ENCODE measurements at places on chromosomes 7 and 10.

GRCh38 chr10:20814116-20814515 is 83.0 kb downstream of the NEBL start:
- DNase-seq, result no peak
- H3K4me1 ChIP-seq, result no peaks in the 10 kb centered on the region
- no peak overlapping the region for H3K27ac ChIP-seq

DNA sequence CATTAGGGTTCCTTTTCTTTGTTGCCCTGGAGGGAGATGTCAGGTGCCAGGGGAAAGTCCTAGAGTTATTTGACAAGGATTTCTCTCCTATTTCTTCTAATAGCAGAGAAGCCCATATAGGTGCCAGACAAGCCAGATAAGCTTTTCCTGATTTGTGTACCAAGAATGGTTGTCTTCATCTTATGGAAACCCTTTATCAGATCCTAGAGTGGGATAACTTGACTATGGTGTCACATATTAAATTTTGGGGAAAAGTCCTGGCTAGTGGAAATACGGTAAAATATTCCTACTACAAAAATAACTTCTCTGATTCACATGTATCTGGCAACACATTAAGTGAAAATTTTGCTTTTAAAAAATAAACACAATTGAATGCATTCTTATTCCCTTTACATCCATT is 1.2 kb downstream of the OR2A12 start:
- no peak for DNase-seq
- H3K4me1 ChIP-seq, result no peaks in the 10 kb centered on the region
- H3K36me3 ChIP-seq, result no peaks in the 10 kb centered on the region
- H3K27me3 ChIP-seq, result peaks cover 6% of the 10 kb centered on the region
- H3K27ac ChIP-seq, result no peak overlapping the region
- no peak overlapping the region for H3K4me3 ChIP-seq

DNA sequence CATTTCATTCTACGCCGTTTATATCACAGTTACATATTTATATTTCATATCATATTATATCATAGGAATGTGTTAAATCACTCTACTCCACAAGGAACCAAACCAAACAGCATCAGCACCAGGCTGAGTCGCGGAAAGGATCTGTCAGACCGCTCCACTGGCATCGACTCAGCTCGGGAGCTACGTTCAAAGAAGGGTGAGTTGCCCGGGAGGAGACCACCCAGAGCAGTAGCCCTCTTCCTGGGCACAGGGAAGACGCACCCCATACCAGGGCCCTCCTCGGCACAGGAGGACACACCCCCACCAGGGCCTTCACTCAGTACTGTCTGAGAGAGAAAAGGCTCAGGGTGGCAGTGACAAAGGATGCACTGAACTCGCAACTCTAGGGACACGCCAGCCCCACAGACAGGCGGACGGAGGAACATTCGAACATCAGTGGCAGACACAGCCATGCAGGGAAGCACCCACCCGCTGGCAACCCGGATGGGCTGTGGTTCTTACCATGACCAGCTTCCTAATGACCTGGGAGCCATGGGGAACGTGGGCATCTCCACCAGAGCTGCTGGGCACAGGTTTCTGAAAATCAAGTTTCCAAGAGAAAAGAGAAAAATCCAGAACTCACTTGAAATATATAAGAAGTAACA is 28.7 kb downstream of the PITRM1 start:
- H3K27me3 ChIP-seq, result no peaks in the 10 kb centered on the region
- H3K36me3 ChIP-seq, result peaks cover 49% of the 10 kb centered on the region
- no peak overlapping the region for H3K27ac ChIP-seq
- H3K4me1 ChIP-seq, result no peaks in the 10 kb centered on the region
- H3K4me3 ChIP-seq, result no peak overlapping the region

DNA sequence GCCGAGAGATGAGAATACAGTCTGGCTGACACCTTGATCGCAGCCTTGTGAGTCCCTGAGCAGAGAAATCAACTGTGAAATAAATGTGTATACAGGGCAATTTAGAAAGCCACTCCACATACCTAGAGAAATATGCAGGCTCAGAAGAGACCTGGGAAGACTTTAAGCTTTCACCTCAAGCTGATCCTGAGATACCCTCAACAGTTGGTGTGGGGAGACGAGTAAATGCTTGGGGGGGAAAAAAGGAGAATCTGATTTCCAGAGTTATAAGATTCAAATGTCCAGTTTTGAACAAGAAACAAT is 123.5 kb downstream of the SMURF1 start:
- H3K27me3 ChIP-seq, result no peaks in the 10 kb centered on the region
- no peak overlapping the region for H3K27ac ChIP-seq
- peaks cover 13% of the 10 kb centered on the region for H3K36me3 ChIP-seq
- H3K4me1 ChIP-seq, result no peaks in the 10 kb centered on the region

DNA sequence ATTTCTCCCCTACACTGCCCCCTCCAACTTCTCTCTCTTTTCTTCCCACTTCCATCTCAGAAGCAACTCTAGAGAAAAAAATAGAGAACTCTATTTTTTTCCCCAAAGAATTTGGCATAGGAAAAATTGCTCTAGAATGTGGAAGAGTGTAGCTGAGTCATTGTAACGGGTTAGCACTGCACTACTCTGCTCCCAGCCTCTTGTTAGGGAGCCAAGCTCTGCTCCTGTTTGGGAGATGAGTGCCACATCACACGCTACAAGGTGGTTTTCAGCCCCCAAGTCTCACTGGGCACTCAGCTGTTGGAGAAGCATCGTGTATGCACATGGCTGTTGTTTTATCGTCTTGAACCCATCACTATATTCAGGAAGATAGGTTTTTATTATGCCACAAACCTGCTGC is 136.4 kb downstream of the BMPER start:
- H3K4me3 ChIP-seq, result no peak overlapping the region
- no peaks in the 10 kb centered on the region for H3K27me3 ChIP-seq
- H3K27ac ChIP-seq, result no peak overlapping the region
- no peaks in the 10 kb centered on the region for H3K4me1 ChIP-seq

DNA sequence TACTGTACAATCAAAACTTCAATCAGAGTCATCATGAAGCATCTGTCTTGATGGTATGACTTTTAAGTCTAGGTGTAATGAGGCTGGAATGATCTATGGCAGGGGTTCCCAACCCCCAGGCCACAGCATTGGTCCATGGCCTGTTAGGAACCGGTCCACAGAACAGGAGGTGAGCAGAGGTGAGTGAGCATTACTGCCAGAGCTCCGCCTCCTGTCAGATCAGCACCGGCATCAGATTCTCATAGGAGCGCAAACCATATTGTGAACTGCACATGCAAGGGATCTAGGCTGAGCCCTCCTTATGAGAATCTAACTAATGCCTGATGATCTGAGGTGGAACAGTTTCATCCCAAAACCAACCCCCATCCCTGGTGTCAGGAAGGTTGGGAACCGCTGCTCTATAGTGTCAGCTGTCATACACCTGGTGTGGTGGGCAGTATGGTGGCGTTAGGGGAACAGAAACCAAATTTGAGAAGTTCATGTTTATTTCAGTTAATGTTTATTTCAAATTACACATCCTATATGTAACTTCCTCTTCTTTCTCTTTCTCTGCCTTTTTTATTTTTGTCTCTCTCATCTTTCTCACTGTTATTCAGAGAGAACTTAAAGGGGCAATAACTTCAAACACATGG is 432.6 kb downstream of the TNS3 start:
- H3K36me3 ChIP-seq, result no peaks in the 10 kb centered on the region
- H3K4me1 ChIP-seq, result no peaks in the 10 kb centered on the region
- H3K27ac ChIP-seq, result no peak overlapping the region
- H3K4me3 ChIP-seq, result no peak overlapping the region
- no peak for DNase-seq
- no peaks in the 10 kb centered on the region for H3K27me3 ChIP-seq

- no peak overlapping the region for H3K4me3 ChIP-seq
- H3K27me3 ChIP-seq, result peaks cover 20% of the 10 kb centered on the region
- peaks cover 21% of the 10 kb centered on the region for H3K4me1 ChIP-seq
Measured at GRCh38 chr10:101011517-101012423, 12.2 kb downstream of the LZTS2 start.

- H3K27me3 ChIP-seq, result no peaks in the 10 kb centered on the region
- DNase-seq, result no peak
- H3K27ac ChIP-seq, result no peak overlapping the region
- H3K4me3 ChIP-seq, result no peak overlapping the region
Measured at GRCh38 chr10:37812290-37812689, 45.1 kb downstream of the ZNF248 start.

GRCh38 chr7:5429253-5429856 is 5.7 kb upstream of the TNRC18 start:
- no peak overlapping the region for H3K27ac ChIP-seq
- no peak overlapping the region for H3K4me3 ChIP-seq
- DNase-seq, result no peak
- peaks cover 20% of the 10 kb centered on the region for H3K36me3 ChIP-seq

DNA sequence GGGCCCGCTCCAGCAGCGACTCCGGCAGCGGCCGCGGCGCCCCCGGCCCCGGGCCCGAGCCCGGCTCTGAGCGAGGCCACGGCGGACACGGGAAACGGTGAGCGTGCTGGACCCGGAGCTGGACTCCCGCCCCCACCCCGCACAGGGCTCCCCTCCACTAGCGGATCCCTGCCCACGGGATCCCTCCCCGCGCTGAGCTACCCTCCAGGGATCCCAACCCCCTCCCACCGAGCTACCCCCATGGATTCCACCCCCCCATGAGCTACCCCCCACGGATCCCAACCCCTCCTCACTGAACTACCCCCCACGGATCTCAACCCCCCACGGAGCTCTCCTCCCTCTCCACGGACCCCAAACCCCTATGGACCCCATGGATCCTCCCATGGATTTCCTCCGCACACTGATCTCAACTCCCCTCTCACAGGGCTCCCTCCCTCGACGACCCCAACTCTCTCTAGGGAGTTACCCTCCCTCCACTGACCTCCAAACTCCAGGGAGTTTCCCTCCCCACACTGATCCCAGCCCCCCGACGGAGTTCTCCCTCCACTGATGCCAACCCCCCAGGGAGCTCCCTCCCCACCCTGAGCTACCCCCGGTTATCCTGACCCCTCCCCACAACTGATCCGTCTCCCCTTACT is 20.6 kb upstream of the HSPB1 start:
- peaks cover 2% of the 10 kb centered on the region for H3K36me3 ChIP-seq
- H3K27ac ChIP-seq, result no peak overlapping the region
- H3K4me1 ChIP-seq, result peaks cover 15% of the 10 kb centered on the region
- peak overlapping the region; percentile 75 for H3K4me3 ChIP-seq

GRCh38 chr10:48536916-48537890 is 67.7 kb downstream of the ARHGAP22 start:
- no peak overlapping the region for H3K4me3 ChIP-seq
- H3K27me3 ChIP-seq, result peaks cover 11% of the 10 kb centered on the region
- no peaks in the 10 kb centered on the region for H3K4me1 ChIP-seq

DNA sequence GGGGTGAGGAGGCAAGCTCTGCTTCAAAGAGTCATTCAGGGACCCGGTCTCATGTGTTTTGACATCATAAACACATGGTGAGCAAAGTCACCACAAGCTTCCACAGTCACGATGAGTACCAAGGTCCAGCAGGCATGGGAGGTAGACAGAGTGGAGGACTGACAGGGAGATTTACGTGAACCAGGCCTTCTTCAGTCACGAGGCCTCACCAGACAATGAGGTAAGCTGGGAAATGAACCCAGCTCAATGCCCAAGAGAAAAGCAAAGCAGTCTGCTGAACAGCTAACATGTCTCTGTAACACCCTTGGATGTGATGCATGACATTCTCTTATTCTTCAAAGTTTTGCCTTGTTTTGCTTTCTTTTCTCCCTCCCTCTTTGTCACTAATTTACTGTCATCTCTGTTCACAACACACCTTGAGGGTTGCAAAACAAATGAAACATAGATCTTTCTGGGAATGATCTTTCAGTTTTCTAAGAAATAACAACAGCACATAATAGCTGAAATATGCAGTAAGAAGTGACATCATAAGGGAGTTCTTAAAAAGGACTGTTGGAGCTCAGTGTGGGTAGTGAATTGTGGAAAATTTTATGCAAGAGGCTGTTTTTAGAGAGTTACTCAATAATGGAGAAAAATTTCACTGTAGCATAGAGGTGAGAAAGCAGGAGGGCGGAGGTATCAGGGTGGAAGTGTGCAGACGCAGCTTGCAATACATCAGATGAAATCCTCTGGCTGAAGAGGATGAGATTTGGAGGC is 9.0 kb downstream of the PPP1R17 start:
- H3K27me3 ChIP-seq, result no peaks in the 10 kb centered on the region
- no peaks in the 10 kb centered on the region for H3K36me3 ChIP-seq
- H3K27ac ChIP-seq, result no peak overlapping the region
- no peaks in the 10 kb centered on the region for H3K4me1 ChIP-seq

- H3K27me3 ChIP-seq, result peaks cover 23% of the 10 kb centered on the region
- no peaks in the 10 kb centered on the region for H3K4me1 ChIP-seq
- peaks cover 1% of the 10 kb centered on the region for H3K36me3 ChIP-seq
- H3K4me3 ChIP-seq, result no peak overlapping the region
Measured at GRCh38 chr10:104197364-104197763, 34.8 kb downstream of the CFAP43 start.

- H3K4me3 ChIP-seq, result no peak overlapping the region
- H3K4me1 ChIP-seq, result no peaks in the 10 kb centered on the region
- no peak for DNase-seq
- no peak overlapping the region for H3K27ac ChIP-seq
- H3K36me3 ChIP-seq, result peaks cover 3% of the 10 kb centered on the region
Measured at GRCh38 chr10:125629758-125630376, 53.1 kb downstream of the TEX36 start.

- peaks cover 29% of the 10 kb centered on the region for H3K4me1 ChIP-seq
- peak overlapping the region; percentile 10 for H3K4me3 ChIP-seq
- H3K27me3 ChIP-seq, result no peaks in the 10 kb centered on the region
- H3K36me3 ChIP-seq, result peaks cover 6% of the 10 kb centered on the region
- H3K27ac ChIP-seq, result peak overlapping the region; percentile 69
- DNase-seq, result no peak
Measured at GRCh38 chr10:110802090-110802489, 69.6 kb upstream of the PDCD4 start.
